ENCODE measurements at places on chromosomes 7 and 10.

GRCh38 chr10:87668324-87669074, 8.8 kb downstream of the PAPSS2 start:
- DNase-seq = no peak

GRCh38 chr7:138303230-138304070, 156.6 kb upstream of the TRIM24 start:
- DNase-seq = no peak

DNA sequence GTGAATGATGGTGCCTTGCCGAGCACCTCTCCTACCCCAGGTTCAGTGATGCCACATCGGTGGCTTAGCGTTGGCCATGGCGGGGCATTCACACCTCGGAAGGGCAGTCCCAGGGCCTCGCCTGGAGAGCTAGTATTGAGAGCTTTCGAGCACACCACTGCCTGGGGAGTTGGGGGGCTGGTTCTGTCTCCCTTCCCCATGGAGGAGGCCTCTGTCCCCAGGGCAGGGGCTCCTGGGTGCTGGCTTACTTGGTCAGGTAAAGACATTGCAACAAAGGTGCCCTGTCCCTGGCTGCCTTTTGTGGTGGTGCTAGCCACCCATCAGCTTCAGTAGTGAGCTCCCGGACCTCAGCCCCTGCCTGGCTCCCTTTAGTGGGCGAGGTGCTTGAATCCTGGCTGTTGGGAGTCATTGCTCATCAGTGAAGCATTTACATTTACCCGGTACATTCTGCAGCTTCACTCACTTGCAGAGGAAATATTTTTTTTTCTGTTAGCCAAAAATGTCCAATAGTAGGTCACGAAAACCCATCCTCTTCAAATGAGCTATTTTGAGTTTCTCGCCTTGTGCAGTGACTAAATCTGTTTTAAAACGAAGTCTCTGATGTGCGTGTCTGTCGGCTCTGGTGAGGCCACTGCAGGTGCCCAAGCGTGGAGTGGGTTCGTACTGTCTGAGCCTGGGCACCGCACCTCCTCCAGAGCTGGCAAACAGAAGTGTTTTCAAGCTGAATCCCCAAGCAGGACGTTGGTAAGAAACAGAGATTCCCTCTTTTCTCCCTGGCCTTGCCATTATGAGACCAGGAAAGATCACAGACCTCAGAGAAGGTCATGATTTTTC, 95.5 kb downstream of the INPP5A start:
- DNase-seq = no peak

- no peak for DNase-seq
Measured at GRCh38 chr10:71263376-71263775, 51.0 kb downstream of the UNC5B start.

DNA sequence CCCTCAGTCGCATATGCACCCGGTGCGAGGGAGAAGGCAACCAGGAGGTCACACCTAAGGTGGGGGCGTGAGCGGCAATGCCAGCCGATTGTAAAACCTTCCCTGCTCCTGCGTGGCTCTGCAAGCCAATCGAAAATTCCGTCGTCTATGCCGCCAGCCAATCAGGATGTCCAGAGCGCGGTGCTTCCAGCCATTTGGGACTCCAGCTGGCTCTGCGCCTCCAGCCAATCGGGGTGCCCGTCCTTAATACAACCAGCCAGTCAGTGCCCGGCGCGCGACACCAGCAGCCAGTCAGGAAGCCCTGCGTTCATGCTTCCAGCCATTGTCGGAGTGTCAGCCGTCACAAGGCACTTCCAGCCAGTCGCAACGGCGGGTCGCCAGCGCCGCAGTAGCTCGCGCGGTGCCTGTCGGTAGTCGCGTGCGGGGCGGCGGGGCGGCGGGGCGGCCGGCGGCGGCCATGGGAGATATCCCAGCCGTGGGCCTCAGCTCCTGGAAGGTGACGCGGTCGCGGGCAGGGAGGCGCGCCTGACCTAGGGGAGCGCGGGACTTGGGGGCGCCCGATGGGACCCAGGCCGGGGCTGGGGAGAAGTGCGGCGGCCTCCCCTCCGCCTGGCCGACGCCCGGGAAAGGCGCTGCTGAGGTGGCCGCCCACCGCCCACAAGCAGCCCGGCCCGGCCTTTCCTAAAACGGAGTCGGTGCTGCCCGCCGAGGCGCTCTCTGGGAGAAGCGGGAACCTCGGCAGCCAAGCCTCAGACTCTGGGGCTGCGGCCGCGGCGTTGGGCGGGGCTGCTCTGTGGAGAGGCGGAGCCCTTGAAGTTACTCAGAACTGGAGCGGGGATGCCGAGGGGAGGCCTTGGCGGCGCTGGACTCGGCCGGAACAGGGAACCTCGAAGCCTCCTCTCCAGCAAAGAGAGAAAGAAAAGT, at the start of gene AKR1E2:
Gene AKR1E2 (plus strand): TSS at position 340 of the 924 bp plus-strand sequence. CDS start 118 bp downstream, at position 458.
- DNase-seq = peak; percentile 78

GRCh38 chr10:117544004-117544701, 1.6 kb downstream of the EMX2 start:
- no peak for DNase-seq

GRCh38 chr10:126384269-126384873, 3.9 kb downstream of the ADAM12 start:
- no peak for DNase-seq

DNA sequence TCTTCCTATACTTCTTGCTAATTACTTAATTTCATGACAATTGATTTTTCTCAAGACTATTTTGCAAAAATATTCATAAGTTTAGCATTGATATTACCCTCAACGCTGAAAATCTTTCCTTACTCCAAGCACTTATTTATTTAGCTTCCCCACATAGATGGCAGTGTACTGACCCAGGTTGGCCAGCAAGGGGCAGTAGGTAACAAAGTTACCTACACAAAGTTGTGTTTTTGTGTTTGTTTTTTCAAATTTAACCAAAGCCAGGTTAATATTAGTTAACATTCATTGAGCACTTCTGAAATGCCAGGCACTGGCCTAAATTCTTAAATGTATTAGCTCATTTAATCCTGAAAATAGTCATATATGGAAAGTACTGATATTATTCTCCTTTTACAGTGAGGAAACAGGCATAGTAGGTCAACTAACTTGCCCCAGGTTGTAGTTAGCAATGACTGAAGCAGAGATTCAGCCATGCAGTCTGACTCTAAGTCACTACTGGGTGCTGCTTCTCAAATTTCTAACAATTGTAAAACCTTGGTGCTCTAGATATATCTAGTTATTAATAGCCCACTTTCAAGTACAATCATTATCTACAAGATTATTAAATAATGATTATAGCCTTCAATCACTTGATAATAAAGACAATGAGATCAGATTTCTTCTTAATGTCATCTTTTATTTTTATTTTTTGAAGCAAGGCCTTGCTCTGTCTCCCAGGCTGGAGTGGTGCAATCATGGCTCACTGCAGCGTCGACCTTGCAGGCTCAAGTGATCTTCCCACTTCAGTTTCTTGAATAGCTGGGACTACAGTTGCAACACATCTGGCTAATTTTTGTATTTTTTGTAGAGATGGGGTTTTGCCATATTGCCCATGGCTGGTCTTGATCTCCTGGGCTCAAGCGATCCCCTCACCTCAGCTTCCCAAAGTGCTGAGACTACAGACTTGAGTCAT, 5.8 kb upstream of the GGCT start:
- DNase-seq = no peak

Measured in T-cell (primary cell).